ENCODE measurements at places on chromosomes 16 and 17.
A peak's percentile ranks its signal among the peaks of the same experiment; 100 is the strongest.

- no peak for DNase-seq
Observed at GRCh38 chr17:55121268-55121667, 143.5 kb upstream of the HLF start.

- DNase-seq: no peak
Observed at GRCh38 chr16:52709306-52709705, 162.4 kb upstream of the TOX3 start.

GRCh38 chr17:19299866-19300265 lies 62.7 kb downstream of the B9D1 start:
- DNase-seq: no peak

DNA sequence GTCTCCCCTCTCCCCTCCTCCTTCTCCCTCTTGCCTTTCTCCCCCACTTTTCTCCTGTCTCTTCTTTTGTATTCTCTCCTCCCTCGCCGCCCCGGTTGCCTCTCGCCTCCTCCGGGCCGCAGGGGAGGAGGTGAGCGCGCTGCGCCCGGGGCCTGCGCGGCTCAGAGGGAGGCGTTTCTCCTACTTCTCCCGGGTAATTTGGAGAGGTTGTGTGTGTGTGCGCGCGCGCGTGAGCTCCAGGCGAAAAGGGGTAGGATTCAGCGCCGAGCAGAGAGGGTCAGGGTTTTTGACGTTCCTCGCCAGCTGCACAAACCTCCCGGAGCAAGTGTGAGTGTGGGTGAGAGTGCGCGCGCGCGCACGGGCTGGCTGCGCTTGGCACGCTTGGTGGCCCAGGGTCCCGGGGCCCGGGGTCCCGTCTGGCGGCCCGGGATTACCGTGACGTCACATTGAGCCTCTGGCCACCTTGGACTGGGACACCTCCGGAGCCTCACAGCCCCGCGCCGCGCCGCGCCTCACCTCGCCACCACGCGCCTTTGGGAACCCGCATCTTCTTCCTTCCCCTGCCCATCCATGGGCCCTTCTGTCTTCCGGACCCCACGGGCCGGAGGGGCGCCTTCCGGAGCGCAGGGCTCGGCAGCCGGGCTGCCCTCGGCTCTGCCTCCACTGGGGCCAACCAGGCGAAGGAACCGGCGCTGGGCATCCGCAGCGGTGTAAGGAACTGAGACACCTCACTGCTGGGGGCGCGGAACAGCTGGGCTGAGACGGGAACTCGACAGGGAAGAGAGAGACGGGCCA lies 479 bp downstream of the IRX6 start:
- no peak for DNase-seq

DNA sequence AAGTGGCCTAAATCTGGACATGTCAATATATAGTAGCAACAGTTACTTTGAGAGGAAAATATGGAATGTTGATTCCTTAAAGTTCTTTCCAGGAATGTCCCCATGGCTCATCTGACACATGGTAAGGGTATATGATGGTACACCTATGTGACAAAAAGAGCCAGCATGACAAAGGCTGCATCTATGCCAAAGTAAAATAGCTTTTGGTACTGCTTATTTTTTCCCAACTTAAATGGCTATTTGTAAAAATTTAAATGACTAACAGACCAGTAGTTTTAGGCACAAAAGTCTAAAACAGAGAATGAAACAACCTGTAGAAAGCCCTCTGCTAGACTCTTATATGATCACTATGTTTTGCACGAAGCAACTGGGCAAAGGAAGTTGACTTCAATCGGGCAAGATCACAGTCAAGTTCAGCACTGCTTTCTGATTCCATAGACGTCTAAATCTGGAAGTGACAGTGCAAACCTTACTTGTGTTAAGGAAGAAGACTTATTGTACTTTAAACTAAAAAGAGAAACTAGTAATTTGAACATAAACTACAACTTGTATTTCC lies 135.1 kb downstream of the SKAP1 start:
- DNase-seq: no peak

DNA sequence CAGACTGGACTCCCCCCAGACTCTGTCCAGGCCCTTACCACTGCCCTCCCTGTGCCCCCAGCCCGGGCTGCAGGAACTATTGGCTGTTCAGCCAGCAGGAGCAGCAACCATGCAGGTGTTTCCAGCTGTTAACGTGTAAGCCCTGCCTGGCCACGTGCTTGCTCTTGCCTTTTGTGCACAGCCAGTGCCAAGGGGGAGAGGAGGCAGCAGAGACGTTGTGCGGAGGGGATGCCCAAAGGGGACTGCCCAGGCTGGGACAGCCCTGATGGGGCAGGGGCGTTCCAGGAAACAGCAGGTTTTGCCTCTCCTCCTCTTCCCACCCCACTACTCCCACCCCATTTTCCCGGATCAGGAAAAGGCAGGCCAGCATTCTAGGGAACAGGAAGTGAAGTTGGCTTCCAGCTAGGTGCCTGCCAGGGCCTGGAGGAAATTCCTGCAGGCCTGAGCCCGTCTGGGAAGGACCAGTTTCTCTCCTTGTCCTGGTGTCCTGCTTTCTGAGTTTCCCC lies 16.7 kb upstream of the LASP1NB start:
- DNase-seq: no peak

DNA sequence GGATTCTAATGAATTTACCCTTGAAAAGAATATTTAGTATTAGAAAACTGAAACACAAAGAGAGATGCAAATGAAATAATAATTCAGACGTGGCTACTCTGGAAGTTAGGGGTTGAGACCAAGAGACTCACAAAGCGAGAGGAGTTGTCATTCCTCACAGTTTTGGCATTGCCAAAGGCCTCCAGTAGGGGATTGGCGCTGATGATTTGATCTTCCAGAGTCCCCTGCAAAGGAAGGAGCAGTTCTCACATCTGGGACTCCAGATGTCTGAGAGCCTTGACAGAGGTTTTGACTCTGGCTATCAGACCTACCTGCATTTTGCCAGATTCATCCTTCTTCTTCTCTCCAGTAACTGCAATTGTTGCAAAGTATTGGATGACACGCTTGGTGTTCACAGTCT lies 6.6 kb downstream of the MYH8 start:
- no peak for DNase-seq

- no peak for DNase-seq
Observed at GRCh38 chr16:64151990-64152767, 969.7 kb downstream of the CDH11 start.

GRCh38 chr17:9001559-9001958 lies 19.8 kb upstream of the NTN1 start:
- DNase-seq: no peak

GRCh38 chr16:20107083-20107482 lies 33.4 kb upstream of the GPR139 start:
- no peak for DNase-seq

DNA sequence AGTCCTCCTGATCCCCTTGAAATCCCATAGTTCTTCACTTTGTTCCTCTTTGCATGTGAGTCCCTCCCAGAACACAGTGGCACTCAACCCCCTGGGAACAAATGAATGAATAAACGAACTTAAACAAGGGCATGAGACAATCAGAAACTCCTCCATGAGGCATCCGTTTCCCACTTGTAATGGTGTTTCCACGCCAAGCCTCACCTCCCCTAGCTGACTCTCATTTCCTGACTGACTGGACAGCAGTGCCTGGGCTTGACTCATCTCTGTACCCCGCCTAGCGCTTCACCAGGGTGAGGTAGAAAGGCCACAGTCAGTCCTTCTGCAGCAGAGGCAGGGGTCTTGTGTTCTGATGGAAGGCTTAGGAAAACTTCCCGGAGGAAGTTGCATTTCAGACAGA lies 14.2 kb downstream of the KIF1C start:
- peak; percentile 44 for DNase-seq

DNA sequence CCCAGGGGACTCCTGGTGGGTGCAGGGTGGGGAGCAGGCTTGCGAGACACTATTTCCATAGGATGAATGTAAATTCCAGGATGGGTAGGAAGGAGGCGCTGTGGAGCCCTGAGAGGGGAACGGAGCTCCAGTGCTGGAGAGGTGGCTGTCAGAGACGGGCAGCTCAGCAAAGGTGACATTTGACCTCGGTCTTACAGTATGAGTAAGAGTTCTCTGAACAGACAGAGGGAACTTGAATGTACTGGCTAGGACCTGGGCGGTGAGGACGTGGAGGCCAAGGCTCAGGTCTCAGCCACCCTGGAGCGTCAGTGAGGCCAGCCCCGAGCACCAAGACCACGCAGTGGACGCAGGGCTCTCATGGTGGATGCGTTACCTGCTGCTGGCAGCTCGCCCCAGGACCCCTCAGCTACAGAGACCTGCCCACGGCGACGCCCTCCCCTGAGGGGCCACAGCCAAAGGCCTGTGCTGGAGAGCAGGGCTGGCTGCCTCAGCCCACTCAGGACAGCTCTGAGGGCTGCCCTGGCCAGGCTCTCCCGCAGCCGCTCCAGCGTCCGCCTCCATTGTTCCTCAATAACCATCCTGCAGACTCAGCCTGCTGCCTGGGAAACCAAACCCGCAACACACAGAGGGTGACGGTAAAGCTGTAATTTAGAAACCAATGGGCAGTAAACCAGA lies 65.9 kb upstream of the TNRC6C start:
- DNase-seq: no peak

DNA sequence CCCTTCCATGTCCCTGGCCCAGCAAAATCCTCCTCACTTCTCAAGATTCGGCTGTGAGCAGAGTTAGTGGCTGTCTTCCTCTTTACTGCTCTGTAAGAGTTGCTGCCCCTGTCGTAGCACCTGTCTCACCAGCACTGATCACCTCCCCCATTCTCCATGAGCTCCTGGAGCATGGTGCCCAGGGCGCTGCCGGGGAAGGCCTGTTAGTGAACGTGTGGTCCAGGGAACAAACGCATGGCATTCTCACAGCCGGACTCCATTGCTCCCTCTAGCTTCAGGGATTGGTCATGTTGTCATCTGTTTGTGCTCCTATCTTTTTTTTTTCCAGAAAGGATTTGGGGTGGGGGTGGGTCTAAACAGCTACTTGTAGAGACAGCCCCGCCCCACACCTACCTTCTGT lies 141.2 kb downstream of the CMIP start:
- DNase-seq: no peak

- DNase-seq: no peak
Observed at GRCh38 chr17:28193241-28193640, 125.8 kb upstream of the TMEM97 start.

DNA sequence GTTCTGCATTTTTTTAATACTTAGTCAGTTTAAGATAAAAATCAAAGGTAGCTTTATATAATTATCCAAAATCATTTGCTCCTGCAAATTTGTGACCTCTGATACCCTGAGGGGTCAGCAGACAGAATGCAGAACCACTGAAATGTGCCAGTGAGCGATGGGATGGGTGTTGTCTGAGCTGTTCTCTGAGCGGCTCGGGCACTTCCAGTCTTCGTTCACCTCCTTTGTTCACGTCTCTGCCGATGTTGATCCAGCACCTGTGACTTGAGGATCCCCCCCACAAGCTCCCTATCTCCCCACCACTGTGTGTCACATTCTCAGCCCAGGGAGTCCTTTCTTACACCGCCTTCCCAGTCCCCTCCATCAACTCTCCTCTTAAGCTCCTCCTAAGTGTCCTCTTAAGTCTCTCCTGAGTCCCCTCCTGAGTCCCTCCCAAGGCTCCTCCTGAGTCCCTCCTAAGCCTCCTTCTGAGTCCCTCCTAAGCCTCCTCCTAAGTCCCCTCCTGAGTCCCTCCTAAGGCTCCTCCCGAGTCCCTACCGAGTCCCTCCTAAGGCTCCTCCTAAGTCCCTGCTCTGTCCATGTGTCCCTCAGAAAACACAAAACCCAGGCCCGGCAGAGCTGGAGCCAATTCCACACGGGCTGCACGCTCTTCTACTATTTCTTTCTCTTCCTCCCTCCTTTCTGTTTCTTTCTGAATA lies 47.5 kb downstream of the RNF213 start:
- DNase-seq: no peak

GRCh38 chr17:8192070-8192815 lies 2.3 kb upstream of the BORCS6 start:
- peak; percentile 88 for DNase-seq

DNA sequence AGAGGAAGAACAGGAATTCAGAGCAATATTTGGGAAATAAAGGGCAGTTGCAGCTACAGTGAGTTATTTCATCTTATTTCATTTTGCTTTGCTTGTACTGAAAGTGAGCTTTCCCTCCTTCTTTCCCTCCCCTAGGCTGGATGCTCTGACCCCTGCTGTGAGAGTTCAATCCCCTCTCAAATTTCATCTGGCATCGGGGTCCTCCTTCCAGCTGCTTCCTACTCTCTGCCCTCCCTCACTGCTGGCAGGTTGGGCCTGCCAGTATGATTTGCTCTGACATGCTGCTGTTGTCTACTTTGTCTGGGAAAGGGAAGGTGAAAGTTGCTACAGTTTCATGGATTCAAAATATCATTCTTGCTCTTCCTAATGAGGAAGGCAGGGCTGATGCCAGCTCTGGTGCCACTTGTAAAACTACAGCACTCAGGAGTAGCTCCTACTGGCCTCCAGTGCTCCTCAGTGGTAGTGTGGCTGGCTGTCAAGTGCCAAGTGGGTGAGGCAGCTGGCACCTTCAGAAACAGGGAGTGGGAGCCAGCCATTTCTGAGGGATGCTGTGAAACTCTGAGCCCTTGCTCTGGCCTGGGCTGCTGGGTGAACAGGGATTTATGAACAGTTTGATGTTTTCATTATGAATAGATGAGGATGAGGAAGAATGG lies 408.6 kb downstream of the HAPSTR1 start:
- no peak for DNase-seq

DNA sequence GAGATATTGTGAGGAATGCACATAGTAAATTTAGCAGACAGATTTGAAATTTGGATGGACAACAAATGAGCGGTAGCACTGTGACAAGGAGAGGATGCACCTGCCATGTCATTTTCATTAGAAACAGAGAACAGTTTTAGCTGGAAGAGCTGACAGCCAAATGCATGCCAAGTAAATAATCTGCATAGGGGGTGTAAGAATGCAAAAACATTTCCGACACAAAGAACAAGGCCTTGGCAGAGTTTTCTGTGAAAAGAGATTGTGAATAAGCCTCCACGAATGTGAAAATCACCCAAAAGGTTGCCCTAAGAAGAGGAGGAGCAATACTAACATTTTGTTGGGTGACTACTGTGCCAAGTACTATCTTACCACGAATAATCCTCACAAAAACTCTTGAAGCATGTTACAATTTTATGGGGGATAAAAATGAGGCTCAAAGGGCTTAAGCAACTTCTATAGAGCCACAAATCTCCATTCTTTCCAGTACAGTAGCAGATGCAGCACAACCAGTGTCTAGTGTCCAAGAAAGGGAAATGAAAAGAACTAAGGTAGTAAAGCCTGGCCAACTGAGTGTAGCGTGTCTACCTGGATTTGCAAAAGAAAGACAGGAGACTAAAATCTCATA lies 28.3 kb downstream of the TMEM100 start:
- DNase-seq: no peak

GRCh38 chr17:80986816-80987475 lies 4.7 kb upstream of the CHMP6 start:
- no peak for DNase-seq

GRCh38 chr17:70329721-70330120 lies 160.4 kb downstream of the KCNJ2 start:
- DNase-seq: no peak

DNA sequence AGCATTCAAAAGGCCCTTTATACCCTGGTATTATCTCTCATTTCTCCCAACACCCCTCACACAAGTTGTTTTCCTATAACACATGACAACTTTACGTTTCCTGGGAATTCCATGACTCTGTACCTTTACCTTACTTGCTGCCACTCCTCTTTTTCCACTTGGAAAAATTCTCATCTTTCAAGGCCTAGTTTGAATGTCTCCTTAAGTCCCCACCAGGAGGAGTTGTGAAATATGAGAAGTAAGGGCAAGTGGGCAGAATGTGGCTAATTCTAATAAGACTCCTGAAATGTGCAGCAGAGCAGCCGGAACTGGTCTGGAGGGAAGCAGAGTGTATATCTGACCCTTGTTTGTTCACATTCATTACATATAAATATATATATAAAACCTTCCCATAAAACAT lies 39.7 kb downstream of the BRCA1 start:
- DNase-seq: peak; percentile 9

- peak; percentile 59 for DNase-seq
Observed at GRCh38 chr17:77325577-77326075, 184.9 kb downstream of the SEC14L1 start.

GRCh38 chr17:31738996-31739699 lies 119.9 kb downstream of the COPRS start:
- DNase-seq: peak; percentile 96
